Vagina (tissue), 2 donors: ENCODE measurements at places on chromosomes 7 and 10. TPM values are rescaled to one million over a fixed set of nuclear protein-coding genes. Genes with fewer than 3 reads are reported as not detected.

GRCh38 chr7:28419716-28420115 lies 7.4 kb downstream of the CREB5 start:
- no peak for DNase-seq

GRCh38 chr7:4270268-4270667 lies 411.8 kb upstream of the FOXK1 start:
- DNase-seq, result peak; percentile 72

DNA sequence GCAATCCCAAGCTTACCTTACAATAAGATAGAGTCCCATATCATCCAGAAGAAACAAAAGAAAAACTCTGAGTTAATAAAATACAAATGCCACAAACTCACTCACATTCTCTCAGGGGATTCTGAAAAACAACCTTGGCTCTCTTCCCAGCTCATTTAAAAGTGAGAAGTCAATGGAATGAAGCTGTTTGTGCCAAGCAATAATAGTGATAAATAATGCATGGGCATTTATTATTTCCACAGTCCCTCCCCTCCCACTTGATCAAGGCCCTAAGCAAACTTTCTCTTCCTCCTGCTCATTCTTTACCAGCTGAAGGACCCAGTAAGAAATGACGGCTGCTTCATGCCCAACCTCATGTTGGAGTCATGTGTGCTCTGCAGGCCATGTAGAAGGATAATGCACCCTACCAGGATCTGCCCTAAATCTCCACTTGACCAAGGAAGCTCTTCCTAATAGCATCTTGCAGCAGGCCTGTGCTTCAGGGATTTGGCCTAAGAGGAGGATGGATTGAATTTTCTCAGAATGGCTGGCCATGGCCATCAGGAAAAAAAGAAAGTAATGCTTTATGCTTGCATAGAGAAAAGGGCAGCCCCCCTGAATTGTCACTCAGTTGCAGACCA lies 451.3 kb downstream of the GPAM start:
- DNase-seq, result no peak

- DNase-seq, result no peak
Measured at GRCh38 chr7:143256325-143256724, 6.9 kb upstream of the GSTK1 start.

DNA sequence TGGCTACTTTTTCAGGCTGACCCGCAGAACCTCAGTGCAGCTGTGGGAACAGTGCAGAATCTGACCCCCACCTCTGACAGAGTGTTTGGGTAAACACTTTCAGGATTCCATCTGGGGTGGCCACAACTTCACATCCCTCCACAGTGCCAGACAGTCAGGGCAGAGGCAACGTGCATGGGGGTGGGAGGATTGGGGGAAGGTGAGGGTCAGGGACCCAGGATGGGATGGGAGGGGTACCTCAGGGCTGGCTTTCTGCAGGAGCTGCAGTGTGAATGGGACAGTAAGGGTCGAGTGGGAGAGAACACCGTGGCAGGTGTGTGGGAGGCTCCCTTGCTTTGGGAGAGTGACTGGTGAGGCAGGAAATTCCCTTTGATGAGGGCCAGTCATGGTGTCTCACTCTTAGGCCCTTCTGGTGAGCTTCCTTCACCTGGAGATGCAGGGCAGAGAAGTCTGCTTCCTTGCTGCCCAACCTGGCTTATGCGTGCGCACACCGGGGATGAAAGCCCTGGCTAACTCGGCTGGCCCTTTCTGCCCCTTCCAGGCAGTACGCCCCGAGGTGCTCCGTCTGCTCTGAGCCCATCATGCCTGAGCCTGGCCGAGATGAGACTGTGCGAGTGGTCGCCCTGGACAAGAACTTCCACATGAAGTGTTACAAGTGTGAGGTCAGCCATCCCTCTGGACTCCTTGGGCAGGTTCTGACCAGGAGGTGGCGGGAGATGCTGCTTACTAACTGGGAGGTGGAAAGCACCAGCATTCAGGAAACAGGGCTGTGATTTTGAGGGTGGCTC lies 8.4 kb downstream of the ZYX start:
- DNase-seq, result no peak

DNA sequence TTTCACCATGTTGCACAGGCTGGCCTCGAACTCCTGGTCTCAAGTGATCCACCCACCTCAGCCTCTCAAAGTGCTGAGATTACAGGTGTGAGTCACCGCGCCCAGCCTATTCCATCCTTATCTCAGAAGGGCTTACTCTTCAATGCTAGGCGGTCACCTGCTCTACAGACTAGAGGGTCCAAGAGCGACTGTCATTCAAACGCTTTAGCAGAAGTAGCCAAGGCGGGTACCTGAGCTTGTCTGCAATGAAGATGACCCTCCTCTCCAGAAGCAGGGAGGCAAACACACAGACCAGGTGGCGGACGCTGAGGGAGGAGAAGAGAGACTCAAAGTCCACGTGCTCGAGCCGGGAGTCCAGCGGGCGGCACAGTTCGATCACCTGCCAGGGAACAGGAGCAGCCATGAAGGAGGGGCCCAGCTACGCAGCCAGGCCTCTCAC lies 65.1 kb upstream of the MKRN1 start:
- DNase-seq, result no peak

DNA sequence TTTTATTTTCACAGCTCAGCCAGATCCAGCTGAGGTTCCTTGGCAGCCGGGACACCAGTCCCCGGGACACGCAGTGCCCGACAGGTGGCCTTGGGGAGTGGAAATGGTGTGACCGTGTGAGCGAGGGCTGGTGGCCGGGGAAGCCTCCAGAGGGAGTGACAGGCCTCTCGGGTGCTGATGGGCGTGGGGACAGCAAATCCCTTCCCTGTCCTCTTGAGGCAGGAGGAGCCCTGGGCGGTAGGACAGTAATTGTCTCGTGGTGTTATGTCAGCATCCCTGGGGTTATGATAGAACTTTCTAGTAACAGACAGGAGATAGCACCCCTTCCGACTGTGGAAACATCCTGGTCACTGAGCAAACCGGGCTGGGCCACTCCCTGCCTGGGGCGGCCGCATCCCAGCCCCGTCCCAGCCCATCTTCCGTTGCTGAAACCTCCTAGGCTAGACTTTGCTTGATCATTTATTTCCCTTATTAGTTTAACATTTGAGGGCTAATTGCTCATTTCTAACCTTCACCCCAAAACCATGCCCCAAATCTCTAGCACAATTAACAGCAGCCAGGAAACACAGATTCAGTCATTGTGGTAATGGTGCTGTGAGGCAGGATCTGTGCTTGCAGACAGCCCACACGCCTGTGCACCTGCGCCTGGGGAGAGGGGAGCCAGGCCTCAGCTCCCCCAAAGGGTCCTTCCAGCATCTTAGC lies 63.3 kb downstream of the ELFN1 start:
- DNase-seq, result no peak

DNA sequence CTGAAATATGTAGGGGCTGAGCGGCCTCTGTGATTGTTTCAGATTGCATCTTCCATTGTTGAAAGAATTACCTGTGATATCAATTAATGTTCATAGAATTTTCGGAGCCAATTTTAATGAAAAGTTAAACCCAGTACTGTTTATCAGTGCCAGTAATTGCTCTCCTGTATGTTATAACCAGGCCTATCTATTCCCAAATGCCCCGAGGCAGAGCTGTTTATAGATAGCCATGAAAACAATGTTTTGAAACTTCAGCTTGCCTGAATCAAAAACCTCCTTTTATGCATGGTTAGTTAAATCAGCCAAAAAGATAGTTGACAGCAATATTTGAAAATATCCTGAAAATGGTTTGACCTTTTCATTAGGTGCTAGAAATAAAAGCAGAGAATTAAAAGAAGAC lies 50.1 kb upstream of the HDAC9 start:
- DNase-seq, result no peak

DNA sequence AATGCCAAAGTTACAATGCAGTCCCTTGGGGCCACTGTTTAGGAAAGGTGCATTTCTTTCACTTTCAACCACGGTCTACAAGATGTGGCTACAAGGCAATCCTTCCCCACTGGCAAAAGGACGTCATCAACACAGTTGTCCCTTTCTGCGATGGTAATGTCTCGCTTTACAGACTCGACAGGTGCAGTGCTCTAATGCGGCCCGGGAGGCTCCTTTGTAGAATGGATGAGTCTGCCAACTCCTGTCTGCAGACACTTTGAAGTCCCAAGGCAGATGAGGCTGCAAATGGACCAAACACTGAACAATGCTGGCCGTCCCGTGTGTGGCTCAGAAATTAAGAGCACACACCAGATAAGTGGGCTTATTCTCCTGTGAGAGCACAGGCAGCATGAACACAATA lies 133.7 kb downstream of the PIP4K2A start:
- no peak for DNase-seq

- DNase-seq, result no peak
Measured at GRCh38 chr10:4501306-4501705, 324.7 kb upstream of the AKR1E2 start.

- no peak for DNase-seq
Measured at GRCh38 chr7:144885478-144885877, 49.6 kb upstream of the TPK1 start.

DNA sequence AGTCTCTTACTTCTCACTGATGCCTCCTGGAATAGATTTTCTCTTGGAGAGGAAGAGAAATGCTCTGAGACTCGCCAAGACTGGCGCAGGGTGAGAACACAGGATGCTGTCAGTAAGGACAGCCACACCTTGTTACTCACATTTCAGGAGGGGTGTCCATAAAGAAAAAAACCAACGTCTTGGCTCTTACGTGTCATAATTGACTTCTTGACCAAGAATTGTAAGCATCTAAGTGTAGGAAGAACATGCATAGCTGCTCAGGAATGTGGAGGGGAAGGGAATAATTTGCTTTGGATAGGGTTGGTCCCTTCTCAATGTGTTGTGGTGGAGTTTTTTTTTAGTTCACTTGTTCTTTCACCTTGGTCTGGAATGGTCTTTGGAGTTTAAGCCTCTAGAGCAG lies 43.8 kb upstream of the ZNF438 start:
- DNase-seq, result no peak

DNA sequence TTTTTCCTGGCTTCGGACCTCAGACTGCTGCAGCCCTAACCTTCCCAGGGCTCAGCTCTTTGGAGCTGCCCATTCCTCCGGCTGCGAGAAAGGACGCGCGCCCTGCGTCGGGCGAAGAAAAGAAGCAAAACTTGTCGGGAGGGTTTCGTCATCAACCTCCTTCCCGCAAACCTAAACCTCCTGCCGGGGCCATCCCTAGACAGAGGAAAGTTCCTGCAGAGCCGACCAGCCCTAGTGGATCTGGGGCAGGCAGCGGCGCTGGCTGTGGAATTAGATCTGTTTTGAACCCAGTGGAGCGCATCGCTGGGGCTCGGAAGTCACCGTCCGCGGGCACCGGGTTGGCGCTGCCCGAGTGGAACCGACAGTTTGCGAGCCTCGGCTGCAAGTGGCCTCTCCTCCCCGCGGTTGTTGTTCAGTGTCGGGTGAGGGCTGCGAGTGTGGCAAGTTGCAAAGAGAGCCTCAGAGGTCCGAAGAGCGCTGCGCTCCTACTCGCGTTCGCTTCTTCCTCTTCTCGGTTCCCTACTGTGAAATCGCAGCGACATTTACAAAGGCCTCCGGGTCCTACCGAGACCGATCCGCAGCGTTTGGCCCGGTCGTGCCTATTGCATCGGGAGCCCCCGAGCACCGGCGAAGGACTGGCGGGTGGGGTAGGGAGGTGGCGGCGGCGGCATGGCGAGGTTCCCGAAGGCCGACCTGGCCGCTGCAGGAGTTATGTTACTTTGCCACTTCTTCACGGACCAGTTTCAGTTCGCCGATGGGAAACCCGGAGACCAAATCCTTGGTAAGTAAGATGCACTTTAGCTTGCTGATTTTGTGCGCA lies at the start of gene PLXDC2:
Gene PLXDC2, plus strand, starts transcription at position 22 of the 820 bp plus-strand sequence.
- DNase-seq, result no peak

DNA sequence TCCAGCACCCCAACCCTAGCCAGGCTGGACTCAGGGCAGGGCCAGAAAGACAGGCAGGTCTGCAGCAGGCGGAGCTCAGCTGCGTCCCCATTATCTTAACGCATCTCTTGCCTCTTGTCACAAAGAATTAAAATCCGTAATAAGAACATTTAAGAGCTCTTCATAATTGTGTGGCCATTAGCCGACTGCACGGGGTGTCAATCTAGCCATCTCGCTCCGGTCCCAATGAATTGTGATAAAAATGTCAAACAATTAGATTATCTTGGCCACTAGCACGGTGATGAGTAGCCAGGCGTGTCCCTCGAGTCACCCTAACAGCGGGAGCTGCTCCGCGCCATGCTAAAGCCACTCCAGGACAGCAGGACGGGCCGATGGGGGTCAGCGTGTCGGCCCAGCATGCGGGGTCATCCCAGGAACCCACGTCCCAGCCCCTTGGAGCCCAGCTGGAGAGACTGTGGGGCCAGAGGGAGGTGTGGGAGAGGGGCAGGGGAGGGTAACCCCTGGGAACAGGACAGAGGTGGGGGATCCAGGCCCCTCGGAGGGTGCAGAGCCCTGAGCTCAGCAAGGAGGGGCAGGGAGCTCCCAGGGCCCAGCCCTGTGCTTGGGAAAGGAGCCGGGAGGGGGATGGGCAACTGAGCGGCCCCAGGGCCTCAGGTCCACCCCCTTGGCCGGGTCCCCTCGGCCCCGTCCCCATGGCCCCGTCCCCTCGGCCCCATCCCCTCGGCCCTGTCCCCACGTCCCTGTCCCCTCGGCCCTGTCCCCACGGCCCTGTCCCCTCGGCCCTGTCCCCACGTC lies 17.7 kb upstream of the NKX6-2 start:
- no peak for DNase-seq

DNA sequence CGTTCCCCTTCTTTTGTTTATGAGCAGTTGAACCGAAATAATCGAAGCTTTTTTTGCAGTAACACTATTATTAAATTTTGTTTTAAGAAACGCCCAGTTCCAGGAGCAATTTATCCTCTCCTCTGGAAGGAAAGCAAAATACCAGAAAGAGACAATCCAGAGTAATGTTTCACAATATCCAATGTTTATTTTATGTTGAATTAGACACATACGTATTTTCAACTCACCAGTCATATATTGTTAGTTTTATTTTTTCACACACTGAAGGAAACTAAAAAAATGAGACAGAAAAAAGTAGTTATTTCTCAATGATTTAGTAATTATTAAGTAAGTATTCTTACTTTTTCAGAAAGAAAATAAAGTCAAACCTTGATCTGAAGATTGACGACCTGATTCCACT lies 85.1 kb downstream of the MYOF start:
- DNase-seq, result no peak

GRCh38 chr7:22934473-22935065 lies 79.4 kb downstream of the HYCC1 start:
- DNase-seq, result no peak

LRIT1 gene
- not detected for total RNA-seq

C7orf57 gene
- not detected for total RNA-seq

DGKB gene
- total RNA-seq, result 2.2 TPM

HOXA9 gene
- total RNA-seq, result 13.0 TPM

RHBDD2 gene
- 34.1 TPM for total RNA-seq

EPHA1 gene
- 51.3 TPM for total RNA-seq

TMEM140 gene
- 20.4 TPM for total RNA-seq

MRLN gene
- not detected for total RNA-seq

TLL2 gene
- total RNA-seq, result 0.25 TPM

PEX1 gene
- 20.4 TPM for total RNA-seq

ZNF503 gene
- 24.6 TPM for total RNA-seq

MTERF1 gene
- 8.1 TPM for total RNA-seq

SEMA3C gene
- total RNA-seq, result 90.6 TPM

INMT gene
- total RNA-seq, result 5.6 TPM

PDCD11 gene
- total RNA-seq, result 22.8 TPM

MMP21 gene
- total RNA-seq, result not detected

SHLD2 gene
- total RNA-seq, result 27.5 TPM

HTR7 gene
- total RNA-seq, result 0.74 TPM

EBLN1 gene
- not detected for total RNA-seq

STEAP1 gene
- 24.3 TPM for total RNA-seq
